Neuronal stem cell (in vitro differentiated cells): ENCODE measurements at places on chromosomes 4 and X.

DNA sequence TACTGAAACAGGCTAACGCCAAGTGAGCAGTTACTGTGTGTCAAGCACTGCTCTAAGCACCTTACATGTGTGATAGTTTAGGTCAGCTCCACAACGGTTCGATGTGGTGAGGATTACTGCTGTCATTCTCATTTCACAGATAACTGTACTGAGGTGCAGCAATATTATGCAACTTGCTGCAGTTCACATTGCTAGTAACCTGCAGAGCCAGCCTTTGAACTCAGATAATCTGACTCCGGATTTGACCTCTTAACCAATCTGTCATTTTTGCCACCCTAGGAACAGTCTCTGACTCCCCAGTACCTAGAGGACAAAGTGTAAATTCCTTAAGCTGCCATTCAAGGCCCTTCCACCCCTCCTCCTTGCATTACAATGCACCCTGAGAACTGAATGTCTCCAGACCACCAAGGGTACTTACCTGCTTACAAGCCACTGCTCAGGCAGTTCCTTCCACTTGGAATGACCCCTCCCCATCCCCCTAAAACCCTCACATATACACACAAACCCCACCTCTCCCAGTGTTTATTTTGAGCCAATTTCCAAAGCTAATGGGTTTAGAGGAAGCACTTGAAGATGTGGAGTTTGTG is 24.9 kb downstream of the EFNB1 start:
- H3K27me3 ChIP-seq, result no peaks in the 10 kb centered on the region
- no peaks in the 10 kb centered on the region for H3K36me3 ChIP-seq
- H3K4me3 ChIP-seq, result no peak overlapping the region
- peaks cover 12% of the 10 kb centered on the region for H3K4me1 ChIP-seq
- no peak overlapping the region for H3K27ac ChIP-seq

GRCh38 chr4:41332510-41333054 is 75.9 kb downstream of the UCHL1 start:
- DNase-seq, result no peak
- no peaks in the 10 kb centered on the region for H3K36me3 ChIP-seq
- no peaks in the 10 kb centered on the region for H3K4me1 ChIP-seq

GRCh38 chrX:103607364-103608305 is at the start of gene TCEAL3:
TSS of gene TCEAL3 (plus strand) at chrX:103607963. CDS start at chrX:103609065, 1,102 bp downstream.
- no peaks in the 10 kb centered on the region for H3K4me1 ChIP-seq
- H3K36me3 ChIP-seq, result no peaks in the 10 kb centered on the region
- no peaks in the 10 kb centered on the region for H3K27me3 ChIP-seq
- H3K27ac ChIP-seq, result no peak within 1 kb of the TSS

GRCh38 chrX:74179499-74179898 is 124.5 kb upstream of the ZCCHC13 start:
- H3K4me3 ChIP-seq, result no peak overlapping the region
- H3K27ac ChIP-seq, result no peak overlapping the region
- H3K4me1 ChIP-seq, result no peaks in the 10 kb centered on the region
- no peaks in the 10 kb centered on the region for H3K36me3 ChIP-seq

- H3K4me1 ChIP-seq, result no peaks in the 10 kb centered on the region
- H3K36me3 ChIP-seq, result no peaks in the 10 kb centered on the region
- no peak overlapping the region for H3K27ac ChIP-seq
- no peak overlapping the region for H3K4me3 ChIP-seq
- DNase-seq, result no peak
These were observed 930.3 kb downstream of the STIM2 start for GRCh38 chr4:27790911-27791310.

GRCh38 chr4:6377626-6378492 is 94.6 kb downstream of the PPP2R2C start:
- H3K4me3 ChIP-seq, result no peak overlapping the region
- peak; percentile 24 for DNase-seq
- H3K27ac ChIP-seq, result no peak overlapping the region
